ENCODE measurements at places on chromosomes 13 and 19. TPM values are rescaled to one million over a fixed set of nuclear protein-coding genes. Genes with fewer than 3 reads are reported as not detected.

Gene PLPPR3
- total RNA-seq, result not detected

Gene KLF2
- total RNA-seq, result 193 TPM

Gene BCAM
- not detected for total RNA-seq

Gene ELF1
- total RNA-seq, result 142 TPM

Gene PCP2
- 4.8 TPM for total RNA-seq

Gene NPAS1
- 0.43 TPM for total RNA-seq

Gene DKKL1
- not detected for total RNA-seq
